ENCODE measurements at places on chromosomes 16 and 17. TPM values are rescaled to one million over a fixed set of nuclear protein-coding genes. Genes with fewer than 3 reads are reported as not detected.

The NPIPB6 gene
- total RNA-seq: 0.73 TPM

The ROGDI gene
- total RNA-seq: 102 TPM

The KIF18B gene
- total RNA-seq: 2.5 TPM

The IRX5 gene
- 13.2 TPM for total RNA-seq

The CALB2 gene
- 1.7 TPM for total RNA-seq

- no peak for DNase-seq
These were observed 97.2 kb upstream of the GSE1 start for GRCh38 chr16:85515830-85516397.

DNA sequence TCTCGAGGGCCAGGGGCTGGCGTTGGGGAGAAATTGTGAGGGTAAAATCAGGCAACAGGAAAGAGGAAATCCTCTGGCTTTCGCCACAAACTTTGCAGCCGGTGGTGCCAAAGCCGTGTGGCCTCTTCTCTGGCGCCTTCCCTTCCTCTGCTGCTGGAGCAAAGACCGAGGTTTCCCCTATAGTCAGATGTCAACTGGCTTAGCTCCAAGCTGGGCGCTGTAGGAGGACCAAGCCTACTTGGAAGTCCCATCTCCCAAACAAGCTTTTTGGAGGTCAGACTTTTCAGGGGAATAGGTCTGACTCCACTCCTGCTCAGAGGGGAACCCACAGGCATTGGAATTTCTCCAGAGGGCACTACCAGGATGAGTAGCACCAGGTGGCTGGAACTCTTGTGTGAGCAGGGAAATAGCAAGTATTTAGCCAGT, 5.0 kb downstream of the IGFBP4 start:
- no peak for DNase-seq

Measured in Right ventricle myocardium inferior (tissue), 1 donor.